Right renal cortex interstitium (tissue), 3 donors: ENCODE measurements at places on chromosomes 6 and 20.

- DNase-seq: no peak
Observed at GRCh38 chr6:110689275-110689935, 125.9 kb downstream of the CDK19 start.

DNA sequence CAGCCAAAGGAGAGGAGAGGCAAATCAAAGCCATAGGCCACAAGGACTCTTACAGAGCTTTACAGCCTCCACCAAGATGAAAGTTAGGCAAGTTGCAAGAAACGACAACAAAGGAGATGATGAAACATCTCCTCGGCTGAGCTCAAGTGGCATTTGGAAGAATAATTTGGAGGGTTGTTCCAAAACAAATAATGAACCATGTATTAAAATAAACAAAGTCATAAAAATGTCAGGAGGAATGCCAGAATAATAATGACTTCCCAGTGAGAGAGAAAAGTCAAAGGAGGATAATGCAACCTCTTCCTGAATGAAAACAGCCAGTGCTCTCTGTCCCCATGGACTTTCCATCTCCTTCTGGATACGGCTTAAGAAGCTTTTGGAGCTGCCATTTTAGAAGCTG, 371.4 kb upstream of the ID4 start:
- DNase-seq: no peak

DNA sequence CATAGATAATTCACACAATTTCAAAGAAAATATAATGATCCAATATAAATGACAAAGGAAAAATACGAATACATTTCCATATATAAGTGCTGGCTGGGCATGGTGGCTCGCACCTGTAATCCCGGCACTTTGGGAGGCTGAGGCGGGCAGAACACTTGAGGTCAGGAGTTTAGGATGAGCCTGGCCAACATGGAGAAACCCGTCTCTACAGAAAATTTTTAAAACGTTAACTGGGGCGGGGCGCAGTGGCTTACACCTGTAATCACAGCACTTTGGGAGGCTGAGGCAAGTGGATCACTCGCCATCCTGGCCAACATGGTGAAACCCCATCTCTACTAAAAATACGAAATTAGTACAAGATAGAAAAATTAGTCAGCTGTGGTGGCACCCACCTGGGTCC, 14.9 kb upstream of the MAPK13 start:
- DNase-seq: no peak

DNA sequence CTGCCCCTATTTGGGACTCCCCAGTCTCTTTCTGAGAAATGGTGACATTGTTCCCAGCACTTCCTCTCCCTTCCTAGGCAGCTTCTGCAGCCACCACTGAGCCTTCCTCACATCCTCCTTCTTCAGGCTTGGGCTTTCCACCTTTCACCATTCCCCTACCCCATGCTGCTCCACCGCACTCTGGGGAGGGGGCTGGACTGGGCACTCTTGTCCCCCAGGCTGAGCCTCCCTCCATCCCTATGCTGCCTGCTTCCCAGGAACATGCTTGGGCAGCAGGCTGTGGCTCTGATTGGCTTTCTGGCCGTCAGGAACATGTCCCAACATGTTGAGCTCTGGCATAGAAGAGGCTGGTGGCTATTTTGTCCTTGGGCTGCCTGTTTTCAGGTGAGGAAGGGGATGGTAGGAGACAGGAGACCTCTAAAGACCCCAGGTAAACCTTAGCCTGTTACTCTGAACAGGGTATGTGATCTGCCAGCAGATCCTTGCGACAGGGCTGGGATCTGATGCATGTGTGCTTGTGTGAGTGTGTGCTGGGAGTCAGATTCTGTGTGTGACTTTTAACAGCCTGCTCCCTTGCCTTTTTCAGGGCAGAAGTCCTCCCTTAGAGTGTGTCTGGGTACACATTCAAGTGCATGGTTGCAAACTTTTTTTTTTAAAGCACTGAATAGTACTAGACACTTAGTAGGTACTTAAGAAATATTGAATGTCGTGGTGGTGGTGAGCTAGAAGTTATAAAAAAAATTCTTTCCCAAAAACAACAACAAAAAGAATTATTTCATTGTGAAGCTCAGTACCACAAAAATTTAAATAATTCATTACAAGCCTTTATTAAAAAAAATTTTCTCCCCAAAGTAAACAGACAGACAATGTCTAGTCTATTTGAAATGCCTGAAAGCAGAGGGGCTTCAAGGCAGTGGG, 2.1 kb upstream of the CDKN1A start:
- DNase-seq: no peak

DNA sequence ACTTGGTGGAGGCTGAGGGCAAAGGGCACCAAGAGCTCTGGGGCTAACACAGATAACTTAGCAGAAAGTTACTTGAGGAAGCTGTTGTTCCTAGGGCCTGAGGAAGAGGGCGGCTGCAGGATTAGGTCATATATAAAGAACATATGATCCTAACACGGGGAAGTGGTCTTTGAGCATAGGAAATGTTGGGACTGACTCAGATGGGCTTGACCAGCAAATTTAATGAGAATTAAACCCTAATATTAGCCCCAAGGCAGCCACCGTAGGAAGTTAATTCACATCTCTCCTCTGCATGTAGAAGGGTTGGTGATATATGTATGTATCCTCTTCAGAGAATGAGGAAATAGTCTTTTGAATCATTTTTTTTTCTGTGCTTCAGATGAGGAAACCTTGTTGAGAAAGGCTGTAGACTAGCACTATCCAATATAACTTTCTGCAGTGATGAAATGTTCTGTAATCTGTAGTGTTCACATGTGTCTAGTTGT, 9.2 kb upstream of the ZBTB9 start:
- no peak for DNase-seq

GRCh38 chr6:82979657-82980056, 86.0 kb downstream of the UBE3D start:
- DNase-seq: no peak

- no peak for DNase-seq
Observed at GRCh38 chr6:162337412-162337811, 390.2 kb downstream of the PRKN start.

- DNase-seq: no peak
Observed at GRCh38 chr6:91328241-91328640, 741.4 kb upstream of the MAP3K7 start.

- no peak for DNase-seq
Observed at GRCh38 chr6:153790048-153790447, 249.0 kb upstream of the OPRM1 start.

- DNase-seq: no peak
Observed at GRCh38 chr6:148451690-148452089, 109.1 kb downstream of the SASH1 start.

GRCh38 chr6:337805-338368, 45.6 kb downstream of the DUSP22 start:
- no peak for DNase-seq

- DNase-seq: no peak
Observed at GRCh38 chr20:57065646-57066045, 200.8 kb downstream of the BMP7 start.

- DNase-seq: no peak
Observed at GRCh38 chr20:48065833-48066232, 280.6 kb upstream of the SULF2 start.

DNA sequence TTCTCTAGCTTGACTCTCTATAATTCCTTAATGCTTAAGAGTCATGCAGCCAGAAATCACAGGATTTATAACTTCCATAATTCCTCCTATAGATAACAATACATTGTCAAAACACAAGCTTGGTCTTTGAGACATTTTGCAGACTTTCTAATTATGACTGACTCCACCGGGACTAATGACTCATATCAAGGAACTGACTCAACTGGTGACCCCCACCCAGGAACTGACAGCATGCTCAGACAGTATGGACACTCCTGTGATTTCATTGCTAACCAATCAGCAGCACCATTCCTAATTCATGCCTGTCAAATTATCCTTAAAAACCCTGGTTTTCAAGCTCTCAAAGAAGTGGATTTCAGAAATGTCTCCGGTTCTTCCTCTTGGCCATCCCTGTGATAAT, 670.5 kb upstream of the IMPG1 start:
- DNase-seq: no peak

DNA sequence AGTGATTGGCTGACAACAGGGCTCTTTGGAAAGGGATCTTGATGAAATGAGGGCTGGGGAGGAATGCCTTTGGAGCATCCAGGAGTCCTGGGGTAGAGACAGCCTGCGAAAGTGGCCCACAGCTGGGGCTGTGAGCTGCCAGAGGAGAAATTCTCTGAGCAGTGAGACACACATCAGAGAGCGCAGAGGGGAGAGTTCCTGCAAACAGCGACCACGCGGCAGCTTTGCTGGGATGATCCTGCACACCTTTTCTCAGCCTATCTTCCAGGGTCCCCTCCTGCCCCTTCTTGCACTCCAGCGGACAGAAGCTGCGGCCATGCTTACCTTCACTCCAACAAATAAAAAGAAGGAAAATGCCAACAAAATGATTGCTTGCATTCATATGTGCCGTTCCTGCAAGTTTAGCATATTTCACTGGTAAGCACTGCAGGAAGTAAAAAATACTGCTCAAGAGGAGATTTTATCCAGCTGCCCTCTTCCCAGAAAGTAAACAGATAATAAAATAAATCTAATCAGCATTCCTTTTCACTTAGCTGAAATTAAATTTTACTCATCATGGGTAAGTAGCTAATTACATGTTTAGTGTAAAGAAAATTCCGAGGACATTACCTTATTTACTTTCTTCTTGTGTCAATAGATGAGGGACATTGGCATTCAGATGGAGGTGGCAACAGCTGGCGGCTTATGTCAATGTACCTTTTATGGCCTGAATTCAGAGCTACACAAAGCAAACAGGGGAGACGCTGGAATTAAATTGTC, 339.9 kb upstream of the ARID1B start:
- DNase-seq: no peak

DNA sequence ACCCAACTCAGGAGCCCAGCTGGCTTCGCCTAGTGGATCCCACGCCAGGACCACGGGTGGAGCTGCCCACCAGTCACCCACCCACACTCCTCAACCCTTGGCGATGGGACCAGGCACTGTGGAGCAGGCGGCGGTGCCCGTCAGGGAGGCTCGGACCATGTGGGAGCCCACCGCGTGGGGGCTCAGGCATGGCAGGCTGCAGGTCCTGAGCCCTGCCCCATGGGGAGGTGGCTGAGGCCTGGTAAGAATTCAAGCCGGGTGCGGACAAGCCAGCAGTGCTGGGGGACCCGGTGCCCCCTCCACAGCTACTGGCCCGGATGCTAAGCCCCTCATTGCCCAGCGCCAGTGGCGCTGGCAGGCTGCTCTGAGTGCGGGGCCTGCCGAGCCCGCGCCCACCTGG, 123.1 kb upstream of the LGSN start:
- no peak for DNase-seq

DNA sequence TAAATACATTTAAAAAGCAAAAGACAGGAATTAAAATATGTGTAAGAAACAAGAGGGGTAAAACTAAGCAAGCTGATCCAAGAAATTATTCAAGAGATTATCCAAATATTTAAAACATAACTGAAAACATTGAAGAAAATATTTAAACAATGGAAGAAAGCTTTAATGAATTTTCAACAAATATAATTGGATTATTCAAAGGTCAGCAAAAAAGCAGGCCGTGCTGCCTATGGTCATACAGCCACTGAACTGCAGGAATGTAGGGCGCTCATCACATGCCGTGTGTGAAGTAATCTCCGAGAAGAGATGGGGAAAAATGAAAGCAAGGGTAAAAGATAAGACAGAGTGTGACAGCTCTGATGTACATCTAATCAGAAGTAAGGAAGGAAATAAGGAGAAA, 1195.4 kb upstream of the EYS start:
- DNase-seq: no peak

DNA sequence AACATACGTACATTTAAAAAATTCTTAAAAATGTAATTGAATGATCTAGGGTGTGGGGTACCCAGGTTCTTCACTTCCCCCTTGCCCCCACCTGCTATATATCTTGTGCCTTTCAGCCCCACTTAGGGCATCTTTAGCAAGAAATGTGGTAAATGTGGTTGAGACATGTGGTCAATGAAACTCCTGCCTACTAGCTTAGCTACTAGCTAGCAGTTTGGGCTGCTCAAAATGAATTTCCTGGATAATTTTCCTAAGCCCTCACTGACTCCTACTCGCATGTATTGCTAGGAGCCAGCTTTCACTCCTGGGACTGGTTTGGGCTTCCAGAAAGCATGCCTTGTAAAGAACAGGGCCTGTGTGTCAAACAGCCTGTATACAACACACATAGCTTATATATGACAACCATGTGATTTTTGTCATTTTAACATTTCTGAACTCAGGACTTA, 257.3 kb downstream of the ATXN1 start:
- no peak for DNase-seq

GRCh38 chr6:130670142-130670541, 157.1 kb upstream of the SMLR1 start:
- DNase-seq: no peak

DNA sequence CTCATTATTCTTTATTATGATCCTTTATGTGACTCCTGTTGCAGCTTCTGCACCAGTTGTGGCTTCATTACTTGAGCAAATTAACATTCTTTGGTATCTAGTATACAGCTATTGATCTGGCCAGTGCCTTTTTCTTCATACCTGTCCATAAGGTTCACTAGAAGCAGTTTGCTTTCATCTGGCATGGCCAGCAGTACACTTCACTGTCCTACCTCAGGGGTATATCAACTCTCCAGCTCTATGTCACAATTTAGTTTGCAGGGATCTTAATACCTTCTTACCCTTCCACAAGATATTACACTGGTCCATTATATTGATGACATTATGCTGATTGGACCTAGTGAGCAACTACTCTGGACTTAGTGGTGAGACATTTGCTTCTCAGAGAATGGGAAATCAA, 46.6 kb downstream of the VTA1 start:
- no peak for DNase-seq

DNA sequence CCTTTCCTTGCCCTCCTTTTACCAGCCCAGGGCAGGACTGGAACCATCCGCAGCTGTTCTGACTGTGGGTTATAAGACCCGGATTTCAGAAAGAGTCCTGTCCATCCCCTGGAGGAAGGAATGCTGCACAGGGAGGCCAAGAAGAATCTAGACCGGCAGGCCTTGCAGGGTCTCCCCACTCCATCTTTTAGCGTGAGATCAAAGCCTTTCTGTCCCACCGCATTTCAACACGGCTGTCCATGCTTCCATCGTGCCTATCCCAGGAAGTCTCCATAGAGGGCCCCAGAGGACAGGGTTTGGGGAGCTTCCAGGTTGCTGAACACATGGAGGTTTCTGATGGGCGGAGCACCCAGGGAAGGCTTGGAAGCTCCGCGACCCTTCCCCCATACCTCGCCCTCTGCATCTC, 79.3 kb upstream of the AGPAT4 start:
- no peak for DNase-seq
